Activated T-helper 17 cell treated with anti-CD3 and anti-CD28 coated beads, Interleukin-2, amount 50 U/mL, for 72 hours (primary cell): ENCODE measurements at places on chromosomes 2 and 18. TPM values are rescaled to one million over a fixed set of nuclear protein-coding genes. Genes with fewer than 3 reads are reported as not detected.

FBXO36 gene
- 0.37 TPM for total RNA-seq

DSG4 gene
- not detected for total RNA-seq

PTRHD1 gene
- total RNA-seq, result 30.0 TPM

- ATAC-seq, result peak; percentile 62
Observed at GRCh38 chr2:201158111-201158929, 24.6 kb upstream of the CASP10 start.

DNA sequence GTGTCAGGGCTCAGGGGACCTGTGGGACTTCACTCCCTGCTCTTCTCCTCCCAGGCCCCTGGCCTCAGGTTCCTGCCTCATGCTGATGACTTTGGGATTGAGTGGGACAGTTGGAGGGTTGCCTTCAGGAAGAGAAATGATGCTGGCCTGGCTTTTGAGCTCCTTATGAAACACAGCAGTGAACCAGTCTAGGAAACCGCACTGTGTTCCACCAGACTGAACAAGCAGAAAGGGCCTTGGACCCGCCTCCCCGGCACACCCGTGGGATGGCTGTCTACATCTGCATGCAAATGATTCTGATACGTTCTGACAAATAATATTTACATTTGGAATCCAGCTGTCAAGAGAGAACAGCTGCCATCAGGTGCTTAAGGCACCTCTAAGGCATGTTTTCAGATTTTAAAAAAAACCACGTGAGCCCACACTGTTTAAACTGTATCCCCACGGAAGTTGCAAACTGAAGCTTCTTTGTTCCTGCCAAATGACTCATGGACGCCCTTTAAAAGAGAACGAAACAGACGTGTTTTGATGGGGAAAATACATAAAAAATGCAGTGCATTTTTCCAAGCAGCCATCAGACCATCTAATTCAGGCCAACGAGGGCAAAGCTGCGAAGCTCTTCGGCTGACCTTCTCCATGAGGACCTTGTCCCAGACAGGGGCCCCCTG, 27.6 kb upstream of the ASAP2 start:
- ATAC-seq, result no peak
